ENCODE measurements at places on chromosomes 7 and 10.

DNA sequence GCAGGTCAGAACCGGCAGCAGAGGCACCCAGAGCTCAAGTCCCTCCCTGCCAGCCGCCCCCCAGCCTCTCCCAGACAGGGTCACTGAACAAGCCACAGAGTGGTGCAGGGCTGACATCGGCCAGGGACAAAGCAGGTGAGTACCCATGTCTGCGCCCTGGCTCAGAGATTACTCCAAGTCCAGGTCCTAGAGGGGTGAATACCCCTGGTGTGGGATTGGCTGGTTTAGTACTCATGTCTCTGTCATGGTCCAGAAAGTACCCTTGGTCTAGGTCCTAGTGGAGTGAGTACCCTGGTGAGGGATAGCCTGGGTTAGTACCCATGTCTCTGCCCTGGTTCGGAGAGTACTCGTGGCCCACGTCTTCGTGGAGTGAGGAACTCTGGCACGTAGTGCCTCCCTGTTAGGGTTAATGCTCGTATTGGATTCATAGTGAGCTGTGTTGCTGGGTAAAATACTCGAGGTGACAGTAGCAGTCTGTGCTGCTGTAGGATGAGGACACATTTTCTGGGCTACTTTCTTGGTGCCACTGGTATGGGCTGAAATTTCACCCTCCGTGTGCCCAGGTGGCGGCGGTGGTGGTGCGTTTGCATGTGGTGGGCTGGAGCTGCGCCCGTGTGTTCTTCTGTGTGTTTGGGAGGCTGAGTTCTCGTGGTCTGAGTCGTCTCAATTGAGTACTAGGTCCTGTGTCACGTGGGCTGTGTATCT lies 25.5 kb upstream of the KNDC1 start:
- DNase-seq: no peak

GRCh38 chr7:50560865-50561351 lies 4.3 kb downstream of the DDC start:
- peak; percentile 32 for DNase-seq

GRCh38 chr10:96093948-96094347 lies 36.1 kb upstream of the ZNF518A start:
- DNase-seq: no peak

- no peak for DNase-seq
These were observed 28.4 kb downstream of the PCDH15 start for GRCh38 chr10:54772468-54773122.

DNA sequence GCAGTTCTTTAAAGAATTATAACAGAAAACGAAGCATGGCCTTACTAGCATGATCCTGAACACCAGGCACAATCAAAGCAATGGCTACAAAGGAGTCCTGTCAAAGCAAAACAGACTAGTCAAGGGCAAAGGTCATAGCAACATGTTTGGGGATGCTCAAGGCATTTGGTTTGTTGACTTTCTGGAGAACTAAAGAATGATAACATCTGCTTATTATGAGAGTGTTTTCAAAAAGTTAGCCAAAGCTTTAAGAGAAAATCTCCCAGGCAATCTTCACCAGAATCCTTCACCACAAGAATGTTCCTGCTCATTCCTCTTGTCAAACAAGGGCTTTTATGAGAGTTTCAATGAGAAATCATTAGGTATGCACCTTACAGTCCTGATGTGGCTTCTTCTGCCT lies 95.1 kb upstream of the CPXM2 start:
- no peak for DNase-seq

DNA sequence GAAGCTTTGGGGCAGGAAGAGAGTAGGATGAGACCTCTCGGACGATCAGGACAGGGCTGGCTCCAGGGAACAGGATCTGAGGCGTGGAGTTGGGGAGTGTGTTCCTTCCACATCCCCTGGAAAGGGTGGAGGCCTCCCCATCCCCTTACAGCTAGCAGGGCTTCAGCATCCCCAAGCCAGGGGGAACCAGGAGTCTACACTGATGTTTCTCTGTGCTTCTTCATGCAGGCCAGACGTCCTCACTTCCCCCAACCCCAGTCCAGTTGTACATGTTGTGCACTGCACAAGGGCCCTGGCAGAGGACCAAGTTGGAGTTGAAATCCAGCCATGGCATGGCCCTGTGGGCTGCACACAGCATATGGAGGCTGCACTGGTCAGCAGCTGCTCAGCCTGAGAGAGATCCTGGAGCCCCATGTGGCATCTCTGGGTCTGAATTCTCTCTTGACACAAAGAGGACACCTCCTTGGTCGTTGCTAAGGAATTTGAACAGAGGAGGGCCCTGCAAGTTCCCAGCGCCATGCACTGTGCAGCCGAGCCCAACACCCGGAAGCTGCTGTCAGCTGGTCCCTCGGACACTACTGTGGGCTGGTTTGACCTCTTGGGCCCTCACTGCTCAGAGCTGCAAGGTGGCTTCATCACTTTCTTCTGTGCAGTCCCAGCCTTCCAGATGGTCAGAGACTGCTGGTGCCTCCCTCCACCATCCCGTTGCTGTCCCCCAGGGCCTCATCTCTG lies 181.1 kb downstream of the DNAJB6 start:
- no peak for DNase-seq

DNA sequence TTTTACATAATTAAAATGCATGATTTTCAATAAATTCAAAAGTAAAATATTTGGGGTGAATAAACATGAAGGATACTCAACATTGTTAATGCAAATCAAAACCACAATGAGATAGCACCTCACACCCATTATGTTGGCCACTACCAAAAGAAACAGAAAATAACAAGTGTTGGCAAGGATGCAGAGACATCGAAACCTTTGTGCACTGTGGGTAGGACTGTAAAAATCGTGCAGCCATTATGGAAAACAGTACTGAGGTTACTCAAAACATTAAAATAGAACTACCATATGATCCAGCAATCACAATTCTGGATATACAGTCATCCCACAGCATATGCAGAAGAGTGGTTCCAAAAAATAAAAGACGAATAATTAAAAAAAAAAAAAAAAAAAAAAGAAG lies 13.1 kb downstream of the EZH2 start:
- no peak for DNase-seq

DNA sequence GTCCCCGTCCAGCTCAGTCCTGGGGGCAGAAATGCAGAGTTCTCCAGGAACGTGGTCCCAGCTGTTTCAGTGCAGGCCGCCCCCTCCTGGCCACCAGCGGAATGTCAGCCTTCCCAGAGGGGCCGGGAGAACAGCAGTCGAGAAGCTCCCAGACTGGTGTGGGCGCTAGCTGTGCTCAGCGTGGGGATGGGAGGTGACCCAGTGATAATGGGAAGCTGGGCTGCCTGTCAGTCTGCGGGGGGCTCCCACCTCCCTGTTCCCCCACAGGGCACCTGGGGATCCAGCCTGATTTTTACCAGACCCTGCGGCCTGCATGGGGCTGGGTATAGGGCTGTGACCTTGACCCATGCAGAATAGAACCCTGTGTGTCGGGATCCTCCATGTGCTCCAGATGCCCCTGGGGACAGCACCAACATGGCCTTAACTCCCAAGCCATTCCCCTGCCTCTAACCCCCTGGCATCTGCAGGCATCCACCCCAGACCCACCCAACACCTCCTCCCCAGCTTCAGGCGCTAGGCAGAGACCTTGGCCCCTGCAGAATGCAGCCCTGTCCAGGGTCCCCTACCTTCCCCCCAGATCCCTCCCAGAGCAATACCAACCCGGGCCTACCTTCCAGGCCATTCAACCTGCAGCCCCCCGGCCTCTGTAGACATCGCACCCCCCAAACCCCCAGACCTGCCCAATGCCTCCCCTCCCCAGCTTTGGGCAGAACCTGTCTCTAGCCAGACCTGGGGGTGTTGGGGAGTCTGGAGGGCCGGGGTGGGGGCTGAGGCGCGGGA lies 880 bp upstream of the ELN start:
- DNase-seq: peak; percentile 90
